Airway epithelial cell (primary cell): ENCODE measurements at places on chromosomes 4 and X. TPM values are rescaled to one million over a fixed set of nuclear protein-coding genes. Genes with fewer than 3 reads are reported as not detected.

The PCDH10 gene
- under 0.01 and 0.14 TPM in 2 replicates for total RNA-seq

The PASD1 gene
- not detected in 2 replicates for total RNA-seq

The CCNB3 gene
- 0.14 and 0.19 TPM in 2 replicates for total RNA-seq

The PPP4R3C gene
- total RNA-seq = not detected in 2 replicates

The INPP4B gene
- total RNA-seq = 12.4 and 19.7 TPM in 2 replicates

The SLC34A2 gene
- 0.09 and 0.21 TPM in 2 replicates for total RNA-seq

The PLS3 gene
- 271 and 325 TPM in 2 replicates for total RNA-seq

The IBSP gene
- not detected in 2 replicates for total RNA-seq
